ENCODE measurements at places on chromosomes 6 and 20.

DNA sequence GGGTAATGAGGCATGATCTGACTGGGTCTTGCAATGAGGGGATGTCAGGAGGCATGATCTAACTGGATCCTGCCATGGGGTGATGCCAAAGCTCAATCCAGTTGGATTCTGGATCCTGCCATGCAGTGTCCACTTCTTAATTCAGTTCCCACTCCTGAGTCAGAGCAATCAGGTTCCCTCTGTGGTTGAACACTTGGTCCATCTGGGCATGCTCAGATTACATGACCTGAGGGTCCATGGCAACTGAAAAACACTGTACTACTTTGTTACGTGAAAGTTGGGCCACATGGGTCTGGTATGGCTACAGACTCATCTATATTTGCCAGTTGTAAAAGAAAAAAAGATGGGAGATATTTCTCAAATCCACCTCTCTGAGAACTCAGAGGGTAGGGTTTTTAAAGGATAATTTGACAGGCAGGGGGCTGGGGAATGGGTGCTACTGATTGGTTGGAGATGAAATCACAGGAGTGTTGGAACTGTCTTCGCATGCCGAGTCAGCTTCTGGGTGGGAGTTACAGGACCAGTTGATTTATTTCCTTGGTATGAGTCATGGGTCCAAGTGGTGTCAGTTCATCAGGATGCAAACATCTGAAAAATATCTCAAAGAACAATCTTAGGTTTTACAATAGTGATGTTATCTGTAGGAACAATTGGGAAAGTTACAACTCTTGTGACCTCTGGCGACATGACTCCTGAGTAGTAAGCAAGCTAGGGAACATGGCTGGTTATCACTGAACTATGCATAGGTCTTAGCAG, 21.6 kb downstream of the C6orf163 start:
- no peak for DNase-seq

- DNase-seq = peak; percentile 61
Observed at GRCh38 chr6:45421709-45422502, 44.2 kb upstream of the SUPT3H start.

DNA sequence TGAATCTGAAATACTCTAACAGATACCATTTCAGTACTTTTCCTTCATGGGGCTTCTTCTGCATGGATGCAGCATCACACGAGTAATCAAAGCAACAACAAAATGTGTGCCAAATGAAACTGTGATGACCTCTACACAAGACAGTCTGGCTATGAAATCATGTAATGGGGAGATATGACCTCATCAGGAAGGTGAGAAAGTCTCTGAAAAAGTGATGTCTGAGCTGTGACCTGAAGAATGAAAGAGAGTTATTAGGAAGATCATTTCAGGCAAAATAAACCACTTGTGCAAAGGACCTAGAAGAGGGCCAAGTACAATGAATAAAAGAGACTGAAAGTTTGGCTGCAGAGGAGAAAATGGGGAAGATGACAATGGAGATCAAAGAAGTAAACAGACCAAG, 182.8 kb downstream of the PTPRK start:
- no peak for DNase-seq

DNA sequence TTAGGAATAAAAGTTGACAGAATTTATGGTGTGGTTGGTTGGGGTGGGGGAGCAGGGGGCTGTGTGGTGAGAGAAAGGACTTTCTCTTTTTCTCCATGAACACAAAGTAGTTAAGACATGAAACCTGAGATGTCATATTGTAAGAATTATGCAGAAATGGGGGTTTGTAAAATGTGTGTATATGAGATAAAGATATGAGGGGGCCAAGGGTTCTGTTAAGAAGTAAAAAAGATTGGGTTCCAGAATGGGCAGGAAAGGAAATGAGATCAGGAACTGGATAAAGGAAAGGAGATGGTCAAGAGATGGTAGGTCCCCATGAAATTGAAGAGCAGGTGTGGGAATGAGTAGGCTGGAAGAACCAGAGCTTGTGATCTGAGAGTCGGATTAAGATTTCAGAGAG, 9.7 kb downstream of the RNF146 start:
- no peak for DNase-seq

GRCh38 chr6:6697620-6698019, 109.1 kb downstream of the LY86 start:
- no peak for DNase-seq

DNA sequence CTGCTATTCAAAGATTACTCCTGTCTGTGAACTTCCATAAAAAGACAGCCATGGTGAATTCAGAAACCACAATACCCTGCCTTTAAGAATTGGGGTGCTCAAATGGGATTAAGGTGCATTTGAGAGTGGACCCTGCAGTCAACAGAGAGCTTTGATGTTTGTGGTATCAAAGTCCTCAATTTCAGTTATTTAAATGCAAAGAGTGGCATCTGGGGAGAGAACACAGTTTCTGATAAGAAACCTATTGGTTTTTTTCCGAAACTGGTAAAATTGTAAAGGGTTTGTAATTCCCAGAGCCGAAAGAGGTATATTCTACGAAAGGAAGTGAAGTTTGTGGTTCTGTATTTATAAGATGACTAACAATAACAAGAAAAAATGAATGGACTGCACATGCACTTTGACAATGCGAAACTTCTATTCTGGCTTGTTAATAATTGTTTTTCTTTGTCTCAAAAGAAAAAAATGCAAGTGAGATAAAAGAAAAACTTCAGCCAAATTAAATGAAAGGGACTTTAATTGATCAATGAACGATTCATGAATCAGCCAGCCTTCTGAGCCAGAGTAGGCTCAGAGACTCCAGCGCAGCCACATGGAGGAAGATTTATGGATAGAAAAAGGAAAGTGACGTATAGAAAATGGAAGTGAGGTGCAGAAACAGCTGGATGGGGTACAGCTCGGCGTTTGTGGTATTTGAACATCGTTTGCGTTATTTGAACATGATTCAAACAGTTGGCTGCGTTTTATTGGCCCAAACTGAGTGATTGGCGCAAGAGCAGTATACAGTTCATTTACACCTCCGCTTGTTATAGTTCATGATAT, 70.5 kb upstream of the DUSP22 start:
- no peak for DNase-seq

DNA sequence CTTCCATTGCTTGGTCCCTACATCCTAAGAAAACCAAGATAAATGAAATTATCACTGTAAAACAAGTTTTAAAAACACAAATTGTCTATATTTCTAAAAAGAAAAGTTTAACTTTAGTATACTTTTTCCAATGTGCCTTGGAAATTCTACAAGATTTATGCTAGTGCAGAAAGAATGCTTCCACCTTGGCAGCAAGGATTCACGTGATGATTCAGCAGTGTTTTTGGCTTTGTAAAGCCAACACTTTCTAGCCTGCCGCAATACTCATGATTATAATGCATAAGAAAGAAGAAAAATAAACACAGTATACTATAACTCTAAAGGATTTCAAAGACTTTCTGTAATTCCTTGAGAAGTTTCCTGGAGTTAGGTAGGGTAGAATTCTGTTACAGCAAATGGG, 442.7 kb downstream of the TENT5A start:
- DNase-seq = peak; percentile 38

- peak; percentile 56 for DNase-seq
Observed at GRCh38 chr20:44706301-44707017, 8.7 kb upstream of the CCN5 start.

GRCh38 chr20:49426873-49427272, 55.6 kb downstream of the KCNB1 start:
- no peak for DNase-seq

DNA sequence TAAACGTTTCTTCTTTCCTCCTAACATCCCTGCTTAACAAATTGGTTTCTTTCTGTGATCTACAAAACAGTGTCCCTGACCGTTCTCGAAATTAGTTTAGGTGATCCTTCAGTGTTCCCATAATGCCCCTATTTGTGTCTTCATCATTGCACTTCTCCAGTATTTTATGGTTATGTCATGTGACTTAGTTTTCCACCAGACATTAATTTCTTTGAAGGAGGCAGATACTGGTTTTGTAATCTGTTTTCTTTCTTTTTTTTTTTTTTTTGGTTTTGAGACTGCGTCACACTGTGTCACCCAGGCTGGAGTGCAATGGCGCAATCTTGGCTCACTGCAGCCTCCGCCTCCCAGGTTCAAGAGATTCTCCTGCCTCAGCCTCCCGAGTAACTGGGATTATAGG, 49.2 kb downstream of the FAM217A start:
- DNase-seq = no peak

DNA sequence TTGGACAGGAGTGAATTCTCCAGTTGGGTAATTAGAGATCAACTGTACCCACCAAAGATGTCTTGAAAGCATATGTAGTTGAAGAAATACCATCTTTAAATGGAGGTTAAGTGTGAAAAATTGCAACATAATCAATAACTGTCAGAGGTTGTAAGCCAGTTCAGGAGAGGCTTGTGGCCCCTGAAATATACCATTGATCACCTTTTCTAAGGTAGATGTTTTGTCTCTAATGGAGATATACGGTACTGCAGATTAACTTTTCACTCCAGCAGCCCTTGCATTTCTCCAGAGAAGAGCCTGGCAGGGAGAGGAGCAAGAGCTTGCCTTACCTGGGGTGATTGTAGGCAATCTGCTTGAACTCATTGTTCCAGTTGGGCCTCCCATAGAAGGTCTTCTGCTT, 48.8 kb downstream of the NOX3 start:
- DNase-seq = no peak

DNA sequence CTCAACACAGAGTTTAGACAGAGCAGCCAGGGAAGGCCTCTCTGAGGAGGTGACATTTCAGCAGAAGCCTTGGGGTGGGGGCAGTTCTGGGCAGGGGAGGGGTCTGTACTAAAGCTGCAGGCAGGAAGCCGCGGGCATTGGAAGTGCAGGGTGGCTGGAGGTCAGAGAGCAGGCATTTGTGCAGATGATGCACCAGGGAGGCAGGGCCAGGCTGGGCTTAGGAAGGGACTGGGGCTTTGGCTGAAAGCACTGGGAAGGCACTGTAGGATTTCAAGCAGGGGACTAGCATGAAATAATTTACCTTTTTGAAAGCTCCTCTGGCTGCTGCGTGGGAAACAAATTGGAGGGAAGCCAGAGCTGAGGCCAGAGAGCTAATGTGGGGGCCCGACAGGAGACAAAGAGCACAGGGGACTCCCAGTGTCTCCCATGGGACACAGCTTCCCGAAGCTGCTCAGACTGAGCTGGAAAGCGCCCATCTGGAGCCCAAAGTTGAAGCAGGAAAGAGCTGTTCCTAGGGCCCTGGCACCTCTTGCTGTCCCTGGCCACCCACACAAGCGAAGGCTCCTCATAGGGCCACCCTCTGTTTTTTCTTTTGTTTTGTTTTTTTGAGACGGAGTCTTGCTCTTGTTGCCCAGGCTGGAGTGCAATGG, 19.3 kb downstream of the ADA start:
- no peak for DNase-seq

DNA sequence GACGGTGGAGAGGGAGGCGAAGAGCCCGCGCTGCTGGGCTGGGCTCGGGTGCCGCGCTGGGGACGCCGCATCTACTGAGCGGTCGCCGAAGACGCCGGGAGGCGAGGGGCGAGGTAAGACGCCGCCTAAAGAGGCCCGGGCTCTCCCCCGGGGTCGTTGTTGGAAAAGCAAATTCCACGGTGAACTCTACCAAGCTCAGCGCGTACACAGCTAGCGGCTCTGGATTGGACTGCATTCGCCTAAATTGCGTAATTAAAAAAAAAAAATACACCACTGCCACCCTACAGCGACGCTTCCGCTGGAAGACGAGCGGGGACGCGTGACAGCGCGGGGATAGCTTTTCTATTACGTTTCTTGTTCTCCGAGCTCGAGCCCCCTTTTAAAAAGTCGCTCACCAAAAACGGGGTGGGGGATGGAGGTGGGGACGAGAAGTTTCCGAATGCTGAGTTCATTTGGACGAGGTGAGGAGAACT, 92.0 kb upstream of the PRDM1 start:
- no peak for DNase-seq

DNA sequence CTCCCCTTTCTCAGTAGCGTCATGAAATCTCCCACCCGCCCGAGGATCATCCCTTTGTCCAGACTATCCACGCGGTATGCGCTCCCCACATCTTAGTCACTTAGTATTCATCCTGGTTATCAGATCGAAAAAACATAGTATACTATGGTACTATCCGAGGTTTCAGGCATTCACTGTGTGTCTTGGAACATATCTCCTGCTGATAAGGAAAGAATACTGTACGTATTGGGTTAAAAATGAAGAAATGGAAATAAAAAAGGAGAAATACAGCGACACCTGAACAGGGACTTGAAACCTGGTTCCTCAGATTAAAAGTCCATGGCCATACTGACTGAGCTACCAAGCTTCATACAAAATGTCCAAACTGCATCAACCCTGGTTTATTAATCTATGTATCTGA, 14.0 kb downstream of the HMGN4 start:
- DNase-seq = no peak

DNA sequence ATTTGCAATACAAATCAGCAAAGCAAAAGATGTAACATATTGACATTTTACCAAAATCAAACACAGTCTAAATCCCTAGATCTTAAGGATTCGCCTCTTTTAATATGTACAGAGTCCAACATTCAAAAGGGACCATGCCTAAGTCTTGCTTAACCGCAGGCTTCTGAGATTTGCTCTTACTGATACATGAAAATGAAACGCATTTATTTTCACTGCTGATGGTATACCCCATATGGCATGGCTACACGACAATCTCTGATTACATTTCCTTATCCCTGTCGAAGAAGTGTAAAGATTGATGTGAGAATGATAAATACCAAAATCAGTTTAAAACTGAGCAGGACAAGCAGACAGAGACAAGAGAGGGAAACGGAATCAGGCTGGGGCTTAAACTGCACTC, 75.4 kb downstream of the KIF16B start:
- DNase-seq = no peak

DNA sequence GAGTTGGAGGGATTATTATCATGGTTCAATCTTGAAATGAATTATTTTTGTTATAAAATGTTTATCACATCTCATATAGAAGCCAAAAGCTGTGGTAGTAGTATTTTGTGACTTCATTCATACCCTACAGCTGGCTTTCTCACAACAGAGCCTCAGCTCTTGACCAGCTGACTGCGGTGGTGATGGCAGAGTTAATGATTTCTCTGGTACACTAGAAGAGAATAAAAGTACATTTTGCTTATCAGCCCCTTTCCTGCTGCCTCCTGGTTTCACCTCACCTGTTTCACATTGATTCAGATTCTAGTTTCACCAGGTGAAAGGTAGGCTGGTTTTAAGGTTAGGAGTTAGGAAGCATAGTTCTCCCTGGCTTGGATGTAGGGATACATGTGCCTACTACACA, 55.7 kb downstream of the AFG1L start:
- DNase-seq = no peak

DNA sequence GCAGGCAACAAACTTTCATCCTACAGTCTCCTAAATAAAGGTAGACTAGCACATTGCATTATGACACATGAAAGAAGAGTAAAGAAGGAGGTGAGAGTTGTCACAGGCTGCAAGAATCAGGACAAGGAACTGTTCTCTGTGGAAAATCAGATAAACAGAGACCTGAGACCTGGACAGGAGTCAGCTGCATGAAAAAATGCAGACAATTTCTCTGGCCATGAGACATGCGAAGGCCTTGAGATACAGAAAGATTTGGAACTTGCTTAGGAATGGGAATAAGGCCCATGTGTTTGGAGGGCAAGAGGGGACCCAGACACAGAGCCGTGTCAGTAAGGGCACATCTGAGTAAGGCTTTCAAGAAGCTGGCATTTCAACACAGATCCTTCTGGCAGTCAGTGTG, 674.6 kb upstream of the AGPAT4 start:
- DNase-seq = no peak

All from hindlimb muscle (tissue), 1 donor.